Stimulated activated CD8-positive, alpha-beta memory T cell treated with anti-CD3 and anti-CD28 coated beads, Interleukin-15, amount 100 ng/mL, for 4 hours (primary cell): ENCODE measurements at places on chromosomes 6 and 20.

GRCh38 chr20:49466114-49466912 lies 16.2 kb downstream of the KCNB1 start:
- DNase-seq: no peak

DNA sequence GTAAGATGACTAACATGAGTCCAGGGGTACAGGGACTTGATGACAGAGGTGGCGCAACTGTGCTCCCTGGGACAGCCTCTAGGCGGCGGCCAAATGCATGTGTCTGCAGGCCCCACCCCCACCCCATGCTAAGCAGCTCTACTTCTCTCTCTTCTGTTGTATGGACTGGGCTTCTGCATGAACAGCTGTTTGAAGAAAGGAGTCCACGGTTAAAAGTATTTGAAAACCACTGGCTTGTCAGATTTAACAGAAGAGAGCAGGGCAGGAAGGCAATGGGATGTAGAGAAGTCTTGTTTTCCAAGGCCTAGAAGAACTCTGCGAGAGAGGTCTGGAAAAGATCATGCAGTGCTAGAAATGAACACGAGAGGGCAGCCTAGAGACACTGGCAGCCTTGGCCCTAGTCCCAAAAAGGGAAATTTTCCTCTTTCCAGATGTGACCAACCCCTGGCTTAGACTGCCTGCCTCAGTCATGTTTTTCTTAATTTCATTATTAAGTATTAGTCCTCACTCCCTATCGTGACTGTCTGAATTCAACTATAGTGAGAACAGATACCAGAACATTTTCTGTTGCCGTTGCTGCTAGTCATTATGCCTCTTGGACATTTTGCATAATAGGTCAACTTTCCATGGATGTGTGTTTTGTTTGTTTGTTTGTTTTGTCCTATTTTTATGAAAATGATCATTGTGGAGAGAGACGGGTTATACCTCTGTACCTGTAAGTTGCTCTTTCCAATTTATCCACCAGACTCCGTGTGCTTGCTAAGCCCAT lies 265.0 kb downstream of the ADGRG6 start:
- no peak for DNase-seq

DNA sequence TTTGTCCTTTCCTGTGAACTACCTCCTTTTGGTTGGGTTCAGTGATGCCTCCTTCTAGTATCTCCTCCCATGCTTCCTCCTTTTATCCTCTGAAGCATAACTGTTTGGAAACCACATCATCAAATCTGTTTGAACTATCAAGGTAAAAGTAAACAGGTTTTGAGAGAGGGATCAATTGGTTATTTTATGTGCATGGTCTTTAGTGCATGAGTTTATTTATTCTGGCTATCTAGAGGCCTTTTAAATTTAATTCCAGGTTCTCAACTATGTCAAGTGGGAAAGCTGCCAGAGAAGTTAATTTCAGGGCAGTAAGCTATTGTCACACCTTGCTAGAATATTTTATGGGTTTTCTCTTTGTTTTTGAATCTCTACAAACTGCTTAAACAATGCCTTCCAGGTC lies 54.1 kb downstream of the WASF1 start:
- no peak for DNase-seq

DNA sequence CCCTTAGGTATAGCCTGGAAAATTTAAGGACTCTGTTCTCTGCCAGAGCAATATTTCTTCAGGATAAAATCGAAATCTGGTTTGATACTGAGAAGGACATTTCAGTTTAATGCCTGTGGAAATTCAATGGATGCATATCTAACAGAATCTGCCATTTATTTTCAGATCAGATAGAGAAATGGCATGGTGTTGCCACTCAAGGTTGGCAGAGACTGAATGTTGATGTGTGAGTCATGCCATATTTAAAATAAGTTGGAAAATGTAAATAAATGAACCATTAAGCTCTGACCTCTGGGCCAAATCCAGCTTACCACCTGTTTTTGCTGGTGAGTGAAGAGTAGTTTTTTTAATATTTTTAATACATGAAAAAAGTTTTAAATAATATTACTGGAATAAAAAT lies 594.6 kb downstream of the DOK5 start:
- DNase-seq: no peak

DNA sequence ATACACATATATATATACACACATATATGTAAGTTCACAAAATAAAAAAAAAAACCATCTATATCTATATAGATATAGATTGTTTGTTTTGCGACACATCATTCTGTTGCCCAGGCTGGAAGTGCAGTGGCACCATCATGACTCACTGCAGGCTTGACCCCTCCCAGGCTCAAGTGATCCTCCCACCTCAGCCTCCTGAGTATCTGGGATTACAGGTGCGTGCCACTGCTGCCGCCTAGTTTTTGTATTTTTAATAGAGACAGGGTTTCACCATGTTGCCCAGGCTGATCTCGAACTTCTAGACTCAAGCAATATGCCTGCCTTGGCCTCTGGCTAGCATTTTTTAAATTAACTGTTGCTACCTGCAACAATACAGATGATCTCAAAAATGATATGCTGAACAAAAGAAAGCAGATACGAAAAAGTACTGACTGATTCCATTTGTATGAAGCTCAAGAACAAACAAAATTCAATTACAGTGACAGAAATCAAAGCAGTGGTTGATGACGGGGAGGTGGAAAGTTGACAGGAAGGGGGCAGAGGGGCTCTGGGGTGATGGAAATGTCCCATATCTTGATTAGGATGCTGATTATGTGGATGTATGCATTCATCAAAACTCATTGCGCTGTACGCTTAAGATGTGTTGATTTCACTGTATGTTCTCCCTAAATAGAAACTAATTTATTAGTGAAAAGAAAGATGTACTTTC lies 49.6 kb downstream of the ATXN1 start:
- DNase-seq: no peak

- no peak for DNase-seq
Observed at GRCh38 chr6:139320081-139320480, 28.3 kb upstream of the TXLNB start.

DNA sequence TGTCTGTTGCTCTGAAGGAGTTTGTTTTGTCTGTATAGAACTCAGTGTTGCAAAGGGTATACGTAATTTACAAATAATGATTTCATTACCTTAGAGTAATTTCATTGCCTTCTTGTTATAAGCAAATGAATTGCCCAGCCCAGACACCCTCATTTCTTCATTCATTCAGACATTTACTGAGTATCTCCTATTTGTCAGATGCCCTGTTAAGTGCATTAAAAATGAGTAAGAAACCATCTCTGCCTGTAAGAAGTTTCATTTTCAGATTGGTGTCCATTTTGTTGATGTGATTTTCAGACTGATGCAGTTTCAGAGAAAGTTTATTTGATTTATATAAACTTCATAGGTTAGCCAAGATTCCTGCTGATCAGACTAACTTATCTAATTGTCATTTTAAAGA lies 429.3 kb downstream of the PHF3 start:
- DNase-seq: no peak

DNA sequence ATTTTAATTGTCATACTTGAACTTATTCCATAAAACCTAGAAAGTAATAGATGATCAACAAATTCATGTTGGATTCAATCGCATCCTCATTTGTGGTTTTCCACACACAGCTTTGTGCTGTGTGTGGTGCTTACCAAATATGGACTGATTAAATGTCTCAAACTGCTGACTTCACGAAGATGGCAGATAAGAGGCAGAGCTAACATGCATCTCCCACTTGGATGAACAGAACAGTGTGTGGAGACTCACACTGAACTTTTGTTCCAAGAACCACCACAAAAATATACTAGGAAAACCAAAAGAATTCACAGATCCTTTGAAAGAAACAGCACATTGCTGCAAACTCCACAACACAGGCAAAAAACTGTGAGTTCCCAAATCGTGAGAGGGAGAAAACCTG lies 603.7 kb downstream of the TENT5A start:
- DNase-seq: no peak

GRCh38 chr6:132751306-132751705 lies 6.4 kb downstream of the VNN2 start:
- DNase-seq: no peak

GRCh38 chr20:63707558-63708300 lies at the start of the genes ARFRP1 and ZGPAT:
Gene ARFRP1 (minus strand): TSS chr20:63707976. CDS start chr20:63707091, 885 bp downstream.
Gene ZGPAT (plus strand): TSS chr20:63708039. CDS start chr20:63708581, 542 bp downstream.
- DNase-seq: peak; percentile 77

DNA sequence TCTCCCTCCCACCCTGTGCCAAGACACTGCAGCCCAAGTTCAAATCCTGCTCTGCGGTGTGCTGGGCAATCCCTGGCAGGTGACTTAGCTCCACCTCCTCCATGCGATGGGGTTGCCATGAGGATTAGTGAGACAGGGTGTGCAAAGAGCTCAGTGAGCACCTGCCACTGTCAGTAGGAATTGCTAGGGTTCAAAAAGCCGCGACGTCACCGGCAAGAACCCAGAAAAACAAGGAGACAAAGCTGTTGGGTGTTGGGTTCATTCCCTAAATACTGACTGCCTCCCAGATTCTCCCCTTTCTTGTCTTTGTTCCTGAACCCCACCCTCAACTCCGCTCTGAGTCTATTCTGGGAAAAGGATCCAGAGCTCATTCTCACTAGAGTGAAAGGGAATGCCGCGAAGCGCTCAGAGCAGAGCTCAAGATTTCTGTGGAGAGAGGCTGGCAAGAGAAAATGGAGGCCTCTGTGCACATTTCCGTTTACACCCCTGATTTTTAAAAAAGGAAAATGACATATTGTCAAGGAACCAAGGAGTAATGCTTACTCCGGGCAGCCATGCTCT lies 13.3 kb downstream of the PMEPA1 start:
- no peak for DNase-seq

GRCh38 chr6:127939442-127940066 lies 38.7 kb upstream of the THEMIS start:
- no peak for DNase-seq

GRCh38 chr6:96721227-96721626 lies 116.0 kb downstream of the GPR63 start:
- no peak for DNase-seq

DNA sequence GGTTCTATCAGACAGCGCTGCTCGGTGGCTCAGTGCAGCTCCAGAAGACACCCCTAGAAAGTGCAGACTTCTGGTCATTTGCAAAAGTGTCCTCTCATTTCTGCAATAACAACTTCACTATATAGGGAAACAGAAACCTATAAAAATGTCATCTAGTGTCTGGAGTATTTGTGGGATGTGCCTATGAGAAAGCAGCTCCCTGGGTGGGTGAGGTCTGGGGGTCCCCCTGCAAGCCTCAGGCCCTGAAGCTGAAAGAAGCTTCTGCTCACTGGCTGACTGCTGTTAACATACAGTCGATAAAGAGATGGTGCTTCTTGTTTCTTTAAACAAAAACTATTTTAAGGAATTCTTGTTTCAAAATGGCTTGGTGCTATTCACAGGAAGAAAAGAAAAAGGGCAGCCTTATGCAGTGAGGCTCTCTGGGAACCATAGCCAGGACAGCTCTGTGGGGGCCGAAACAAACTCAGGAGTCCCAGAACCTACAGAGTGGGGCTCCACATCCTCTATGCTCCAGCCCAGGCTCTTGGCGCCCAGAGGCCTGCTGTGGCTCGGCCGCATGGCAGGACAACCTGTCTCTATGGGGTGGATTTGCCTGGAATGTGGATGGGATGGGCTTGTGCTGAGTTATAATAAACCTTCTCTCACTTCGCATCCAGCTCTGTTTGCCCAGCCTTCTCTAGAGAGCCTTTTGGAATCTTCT lies 109.7 kb downstream of the BANF2 start:
- no peak for DNase-seq

DNA sequence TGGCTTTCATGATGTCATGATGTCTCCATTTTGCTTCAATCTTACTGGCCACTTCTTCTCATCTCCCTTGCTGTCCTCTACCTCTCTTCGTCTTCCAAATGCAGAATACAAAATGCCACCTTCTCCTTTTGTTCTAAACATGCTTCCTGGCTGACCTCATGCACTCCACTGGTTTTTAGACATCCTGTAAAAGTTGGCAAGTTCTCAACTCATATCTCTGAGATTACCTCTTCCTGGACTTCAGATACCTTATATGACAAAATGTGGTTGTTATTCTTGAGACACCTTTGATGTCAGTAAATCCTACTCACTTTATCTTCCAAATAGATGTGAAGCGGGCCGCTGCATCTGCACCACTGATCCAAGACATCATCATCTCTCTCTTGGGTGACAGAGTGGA lies 212.7 kb upstream of the FOXA2 start:
- no peak for DNase-seq

DNA sequence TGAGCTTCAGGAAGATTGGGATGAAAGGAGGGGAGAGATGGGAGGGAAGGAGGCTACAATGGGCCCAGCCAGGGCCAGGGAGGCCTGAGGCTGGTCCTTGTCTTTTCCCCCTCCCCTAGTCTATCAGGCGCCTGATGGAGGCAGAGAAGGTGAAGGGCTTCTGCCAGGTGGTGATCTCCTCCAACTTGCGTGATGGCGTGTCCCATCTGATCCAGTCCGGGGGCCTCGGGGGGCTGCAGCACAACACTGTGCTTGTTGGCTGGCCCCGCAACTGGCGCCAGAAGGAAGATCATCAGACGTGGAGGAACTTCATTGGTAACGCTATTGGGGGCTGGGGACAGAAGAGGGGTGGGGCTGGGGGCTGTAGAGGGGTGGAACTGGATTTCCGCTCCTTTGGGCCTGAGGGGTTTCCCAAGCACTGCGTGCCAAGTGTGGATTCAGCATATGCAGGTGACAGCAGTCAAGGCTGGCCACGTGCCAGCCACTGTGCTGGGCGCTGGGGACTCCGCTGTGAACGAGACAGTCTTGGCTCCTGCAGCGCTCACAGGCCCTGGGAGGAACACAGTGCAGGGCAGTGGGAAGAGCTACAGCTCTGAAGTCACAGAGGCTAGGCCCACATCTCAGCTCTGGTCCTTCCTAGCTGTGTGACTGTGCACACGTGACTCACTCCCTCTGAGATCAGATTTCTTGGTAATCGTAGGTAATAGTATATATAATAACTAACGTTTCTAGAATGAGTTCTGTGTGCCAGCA lies 22.7 kb downstream of the SLC12A5 start:
- no peak for DNase-seq

- no peak for DNase-seq
Observed at GRCh38 chr6:939526-940252, 246.8 kb upstream of the EXOC2 start.

DNA sequence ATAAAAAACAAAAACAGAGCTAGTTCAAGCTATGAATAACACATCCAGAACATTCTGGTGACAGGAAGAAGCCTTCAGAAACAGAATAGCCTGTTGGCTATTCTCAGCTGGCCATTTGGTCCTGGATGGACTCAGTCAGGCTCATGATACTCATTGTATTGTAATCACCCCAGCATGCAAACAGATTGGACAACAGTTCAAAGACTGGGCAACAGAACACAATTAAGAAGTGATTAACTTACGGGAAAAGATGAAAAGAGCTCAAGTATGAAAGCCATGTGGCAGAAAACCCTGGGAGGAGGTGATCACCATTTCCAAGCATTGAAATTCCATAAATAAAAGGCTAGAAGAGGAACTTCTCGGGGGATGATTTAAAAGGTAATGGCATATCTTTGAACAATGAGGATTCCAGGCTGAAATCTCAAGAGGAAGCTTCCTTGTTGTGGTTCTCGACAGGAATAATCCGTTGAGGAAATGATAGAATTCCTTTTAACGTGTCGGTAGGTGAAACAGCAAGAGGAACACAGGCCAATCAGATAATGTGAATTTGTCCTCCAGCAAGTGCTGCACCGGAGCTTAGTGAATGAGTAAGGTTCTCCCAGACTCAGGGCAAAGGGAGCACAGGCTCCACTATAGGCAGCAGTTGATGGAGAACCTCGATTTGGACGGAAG lies 172.4 kb downstream of the BCAS1 start:
- DNase-seq: no peak

GRCh38 chr20:15523400-15523799 lies 1049.8 kb downstream of the KIF16B start:
- DNase-seq: no peak

- no peak for DNase-seq
Observed at GRCh38 chr20:62480318-62480717, 4.5 kb upstream of the GATA5 start.

- DNase-seq: no peak
Observed at GRCh38 chr20:40524071-40524470, 165.0 kb downstream of the MAFB start.

- DNase-seq: no peak
Observed at GRCh38 chr20:40638414-40638813, 50.6 kb downstream of the MAFB start.
